Naive thymus-derived CD4-positive, alpha-beta T cell (primary cell): ENCODE measurements at places on chromosomes 6 and 20. TPM values are rescaled to one million over a fixed set of nuclear protein-coding genes. Genes with fewer than 3 reads are reported as not detected.

DNA sequence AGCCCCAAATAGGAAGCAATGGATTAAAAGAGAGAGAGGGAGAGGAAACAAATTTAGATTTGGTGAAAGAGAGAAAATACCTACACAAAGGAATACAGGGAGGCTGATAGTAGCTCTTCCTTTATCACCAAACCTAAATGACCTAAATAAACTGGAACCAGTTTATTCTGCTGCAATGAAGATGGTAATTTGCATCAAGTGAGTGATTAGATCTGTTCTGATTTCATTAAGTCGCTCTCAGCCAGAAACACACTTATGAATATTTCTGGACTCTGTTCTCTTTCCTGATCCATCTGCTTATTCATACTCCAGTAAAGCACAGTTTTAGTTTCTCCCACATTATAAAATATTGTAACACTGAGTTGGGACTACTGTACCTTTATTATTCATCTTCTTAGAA, 83.4 kb upstream of the BMP5 start:
- no peaks in the 10 kb centered on the region for H3K4me1 ChIP-seq
- no peak for DNase-seq
- no peak overlapping the region for H3K4me3 ChIP-seq
- H3K27ac ChIP-seq: no peak overlapping the region
- H3K36me3 ChIP-seq: no peaks in the 10 kb centered on the region

GRCh38 chr20:44033873-44034272, 119.2 kb downstream of the TOX2 start:
- H3K4me3 ChIP-seq: no peak overlapping the region
- H3K4me1 ChIP-seq: peaks cover 8% of the 10 kb centered on the region
- no peak for DNase-seq
- H3K36me3 ChIP-seq: no peaks in the 10 kb centered on the region

The SSTR4 gene
- total RNA-seq: not detected in 2 replicates

The CEP85L gene
- 83.8 TPM for total RNA-seq

GRCh38 chr6:14095437-14095836, 22.1 kb upstream of the CD83 start:
- H3K4me1 ChIP-seq: no peaks in the 10 kb centered on the region
- DNase-seq: no peak
- H3K4me3 ChIP-seq: no peak overlapping the region
- no peaks in the 10 kb centered on the region for H3K36me3 ChIP-seq
- H3K27ac ChIP-seq: no peak overlapping the region

GRCh38 chr20:13875265-13875811, 90.5 kb downstream of the NDUFAF5 start:
- H3K4me3 ChIP-seq: no peak overlapping the region
- no peaks in the 10 kb centered on the region for H3K27me3 ChIP-seq
- no peak for DNase-seq
- no peaks in the 10 kb centered on the region for H3K36me3 ChIP-seq
- H3K27ac ChIP-seq: no peak overlapping the region
- no peaks in the 10 kb centered on the region for H3K4me1 ChIP-seq

GRCh38 chr6:8195714-8196102, 93.4 kb upstream of the EEF1E1 start:
- no peak overlapping the region for H3K4me3 ChIP-seq
- H3K27ac ChIP-seq: no peak overlapping the region

The SCRT2 gene
- not detected in 2 replicates for total RNA-seq
